ENCODE measurements at places on chromosomes 5 and 9.

GRCh38 chr5:157273131-157273556, 7.2 kb downstream of the CYFIP2 start:
- no peak for DNase-seq

- DNase-seq: no peak
Measured at GRCh38 chr5:32538031-32538547, 47.3 kb upstream of the SUB1 start.

- no peak for DNase-seq
Measured at GRCh38 chr5:14356305-14356704, 213.2 kb downstream of the TRIO start.

- DNase-seq: no peak
Measured at GRCh38 chr9:26243726-26244125, 565.5 kb upstream of the TUSC1 start.

DNA sequence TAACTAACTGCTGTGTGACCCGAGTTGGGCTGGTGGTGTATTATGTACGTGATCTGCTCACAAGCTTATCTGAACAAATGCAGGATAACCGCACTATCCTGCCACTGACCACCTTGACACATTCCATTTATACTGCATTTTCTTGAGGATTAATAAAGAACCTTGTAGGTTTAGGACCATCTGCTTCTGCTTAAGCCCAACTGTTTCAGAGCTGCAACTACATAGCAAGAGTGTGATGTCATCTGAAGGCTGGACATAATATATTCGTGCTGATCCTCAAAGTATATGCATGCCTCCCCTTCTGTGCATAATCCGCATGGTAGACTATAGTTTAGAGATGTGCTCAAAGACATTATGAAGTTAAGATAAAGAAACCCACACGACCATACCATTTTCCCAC, 435.9 kb downstream of the BNC2 start:
- no peak for DNase-seq

- DNase-seq: no peak
Measured at GRCh38 chr5:175201393-175201792, 242.6 kb downstream of the DRD1 start.

DNA sequence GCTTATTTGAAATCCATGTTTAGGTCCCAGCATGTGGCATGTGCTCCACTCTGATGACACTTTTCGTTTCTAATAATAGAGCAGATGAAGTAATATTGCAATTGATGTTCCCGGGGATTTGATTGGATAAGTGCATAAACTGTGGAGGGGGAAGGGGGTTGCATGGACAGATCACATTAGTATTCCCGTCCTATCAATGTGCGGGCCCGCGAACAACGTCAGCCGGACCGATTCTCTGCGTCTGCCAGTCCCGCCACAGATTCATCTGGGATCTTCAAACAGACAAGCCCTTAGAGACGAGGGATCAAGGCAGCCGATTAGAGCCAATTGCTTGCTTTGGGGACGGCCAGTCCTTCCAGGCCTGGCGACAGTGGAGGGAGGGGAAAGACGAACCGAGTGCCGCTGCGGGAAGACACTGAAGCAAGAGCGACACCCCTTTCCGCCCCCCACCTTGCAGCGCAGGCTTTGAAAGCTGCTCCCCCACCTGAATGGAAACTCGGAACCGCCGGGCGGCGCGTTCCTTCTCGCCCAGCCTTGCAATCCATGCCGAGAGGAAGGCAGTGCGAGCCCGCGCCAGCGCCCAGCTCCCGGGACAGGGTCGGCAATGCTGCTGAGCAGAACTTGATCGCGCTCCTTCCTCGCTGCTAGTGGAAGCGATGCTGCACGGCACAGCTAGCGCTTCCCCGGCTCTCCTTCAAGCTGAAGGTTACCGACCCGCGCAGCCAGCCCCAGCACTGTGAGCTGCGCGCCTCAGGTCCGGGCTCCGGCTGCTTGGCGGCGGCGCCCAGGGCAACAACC, at the start of gene RGS7BP:
Gene RGS7BP, plus strand, starts transcription at position 247 of the 798 bp plus-strand sequence. CDS start 610 bp downstream, outside the sequence.
- peak; percentile 62 for DNase-seq

DNA sequence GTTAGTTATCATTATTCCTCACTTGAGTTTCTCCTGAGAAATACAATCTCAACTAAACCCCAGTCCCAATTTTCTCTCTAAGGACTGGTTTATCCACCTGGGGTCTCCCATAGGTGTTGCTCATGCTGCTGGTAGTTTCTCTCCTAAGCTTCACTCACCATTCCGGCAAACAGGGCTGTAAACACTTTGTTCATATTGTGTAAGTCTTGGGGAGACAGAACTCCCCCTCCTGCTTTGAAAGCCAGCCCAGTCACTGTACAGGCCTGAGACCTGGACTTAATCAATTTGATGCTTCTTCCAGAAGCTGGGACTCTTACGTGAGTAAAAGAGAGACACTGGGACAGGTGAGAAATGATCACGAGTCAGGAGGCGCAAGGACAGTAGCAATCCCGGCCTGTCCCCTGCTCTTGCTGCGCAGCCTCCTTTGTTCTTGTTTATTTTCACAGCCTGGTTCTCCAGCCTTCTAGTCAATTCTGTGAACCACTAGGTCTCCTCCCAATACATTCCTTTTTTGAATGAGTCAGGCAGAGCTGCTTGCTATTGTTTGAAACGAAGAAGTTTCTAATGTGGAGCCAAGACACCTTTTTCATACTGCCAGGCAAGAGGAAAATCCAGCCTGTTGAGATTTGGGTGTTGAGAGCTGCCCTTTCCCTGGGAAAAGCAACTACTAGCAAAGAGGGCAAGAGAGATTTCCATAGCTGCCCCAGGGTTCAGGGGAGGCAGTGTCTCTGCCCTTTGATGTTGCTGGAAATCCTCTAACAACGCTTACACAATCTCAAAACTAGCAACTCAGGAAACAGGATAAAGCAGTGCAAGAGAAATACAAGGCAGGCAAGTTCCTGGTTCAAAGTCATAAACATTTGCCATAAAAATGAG, 9.2 kb upstream of the SHROOM1 start:
- no peak for DNase-seq

DNA sequence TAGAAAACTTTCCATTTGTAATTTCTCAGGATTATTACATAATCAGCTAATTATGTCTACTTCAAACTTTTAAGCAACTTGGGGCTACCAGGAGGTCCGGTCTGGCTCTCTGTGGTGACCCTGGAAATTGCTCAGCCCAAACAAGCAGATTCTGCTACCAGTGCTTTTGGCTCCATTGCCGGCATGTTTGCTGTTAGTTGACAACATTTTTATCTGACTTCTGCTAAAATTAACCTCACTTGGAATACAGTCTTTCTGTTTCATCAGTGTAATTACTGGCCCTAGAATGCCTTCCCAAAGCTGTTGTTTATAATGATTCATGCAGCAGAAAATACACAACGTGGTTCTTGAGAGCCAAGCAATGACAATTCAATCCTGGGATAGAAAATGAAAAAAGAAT, 38.5 kb upstream of the FAM81B start:
- DNase-seq: no peak

GRCh38 chr5:42721484-42721883, 35.1 kb upstream of the CCDC152 start:
- no peak for DNase-seq
